ENCODE measurements at places on chromosomes 11 and 22.

- H3K27ac ChIP-seq = peak overlapping the region; percentile 82
- peak overlapping the region; percentile 75 for H3K4me3 ChIP-seq
- H3K27me3 ChIP-seq = no peaks in the 10 kb centered on the region
- peaks cover 53% of the 10 kb centered on the region for H3K36me3 ChIP-seq
- H3K4me1 ChIP-seq = peaks cover 38% of the 10 kb centered on the region
These were observed 634 bp downstream of the TIMM8B start for GRCh38 chr11:112085822-112086421.

DNA sequence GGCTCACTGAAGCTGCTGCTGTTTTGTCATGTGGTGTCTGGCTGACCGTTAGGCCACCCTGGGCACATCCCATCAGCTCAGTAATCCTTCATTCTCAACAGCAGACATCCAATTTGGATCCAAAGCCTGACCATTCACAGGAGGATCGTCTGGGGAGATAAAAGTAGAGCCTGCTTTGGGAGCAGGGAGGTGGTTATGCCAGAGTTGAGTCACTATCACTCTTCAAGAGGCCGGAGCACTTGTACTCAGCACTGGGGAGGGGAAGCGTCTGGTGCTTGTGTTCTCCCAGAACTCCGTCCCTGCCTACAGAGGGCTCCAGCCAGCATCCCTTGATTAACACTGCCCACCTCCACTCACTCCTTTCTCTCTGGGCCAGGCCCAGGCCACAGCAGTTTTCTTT, 382.6 kb downstream of the OPCML start:
- no peaks in the 10 kb centered on the region for H3K36me3 ChIP-seq
- H3K27me3 ChIP-seq = peaks cover 28% of the 10 kb centered on the region
- no peak for DNase-seq
- no peak overlapping the region for H3K27ac ChIP-seq
- no peaks in the 10 kb centered on the region for H3K4me1 ChIP-seq

- no peak overlapping the region for H3K4me3 ChIP-seq
- no peak overlapping the region for H3K27ac ChIP-seq
- no peaks in the 10 kb centered on the region for H3K4me1 ChIP-seq
These were observed 61.4 kb downstream of the SYT13 start for GRCh38 chr11:45224766-45225165.

GRCh38 chr11:69837791-69838190, 18.6 kb upstream of the FGF3 start:
- H3K27me3 ChIP-seq = no peaks in the 10 kb centered on the region
- no peaks in the 10 kb centered on the region for H3K36me3 ChIP-seq
- no peak overlapping the region for H3K4me3 ChIP-seq
- H3K27ac ChIP-seq = no peak overlapping the region
- H3K4me1 ChIP-seq = no peaks in the 10 kb centered on the region
